A549 treated with GW870086 at 1 μM for 4 hours (cell line): ENCODE measurements at places on chromosomes 1 and 21. TPM values are rescaled to one million over a fixed set of nuclear protein-coding genes. Genes with fewer than 3 reads are reported as not detected.

Gene AKNAD1
- total RNA-seq: 1.1 to 1.5 TPM (median 1.3 TPM) in 5 replicates

Gene MAEL
- total RNA-seq: not detected in 5 replicates

Gene CLIC6
- 0.07 to 0.09 TPM (median 0.08 TPM) in 4 of 5 replicates, not detected in the other for total RNA-seq

Gene ATP1A4
- total RNA-seq: not detected in 5 replicates

Gene OSCP1
- 6.1 to 7.0 TPM (median 6.6 TPM) in 5 replicates for total RNA-seq

Gene NBPF4
- 0.05 to 0.14 TPM (median 0.14 TPM) in 3 of 5 replicates, not detected in the others for total RNA-seq

Gene ANGPTL1
- total RNA-seq: not detected in 5 replicates

Gene CLCNKA
- total RNA-seq: 0.15 to 0.21 TPM in 2 of 5 replicates, not detected in the others

Gene FGGY
- total RNA-seq: 2.2 to 3.2 TPM (median 2.4 TPM) in 5 replicates

Gene OR2T3
- total RNA-seq: not detected in 5 replicates

Gene IGSF5
- not detected in 5 replicates for total RNA-seq

Gene IL24
- 0.25 to 0.60 TPM (median 0.31 TPM) in 5 replicates for total RNA-seq

Gene ST6GALNAC5
- not detected in 5 replicates for total RNA-seq

Gene NUP210L
- 0.02 TPM in 1 of 5 replicates, not detected in the others for total RNA-seq

Gene IFI44L
- 0.22 TPM in 2 of 5 replicates, not detected in the others for total RNA-seq

Gene PLA2G2C
- total RNA-seq: not detected in 5 replicates

Gene CFHR2
- not detected in 5 replicates for total RNA-seq

Gene GDAP2
- 6.8 to 8.8 TPM (median 8.0 TPM) in 5 replicates for total RNA-seq

Gene NCSTN
- total RNA-seq: 38.8 to 49.7 TPM (median 45.4 TPM) in 5 replicates
